Posterior vena cava (tissue), 2 donors: ENCODE measurements at places on chromosomes 1 and 21. TPM values are rescaled to one million over a fixed set of nuclear protein-coding genes. Genes with fewer than 3 reads are reported as not detected.

DNA sequence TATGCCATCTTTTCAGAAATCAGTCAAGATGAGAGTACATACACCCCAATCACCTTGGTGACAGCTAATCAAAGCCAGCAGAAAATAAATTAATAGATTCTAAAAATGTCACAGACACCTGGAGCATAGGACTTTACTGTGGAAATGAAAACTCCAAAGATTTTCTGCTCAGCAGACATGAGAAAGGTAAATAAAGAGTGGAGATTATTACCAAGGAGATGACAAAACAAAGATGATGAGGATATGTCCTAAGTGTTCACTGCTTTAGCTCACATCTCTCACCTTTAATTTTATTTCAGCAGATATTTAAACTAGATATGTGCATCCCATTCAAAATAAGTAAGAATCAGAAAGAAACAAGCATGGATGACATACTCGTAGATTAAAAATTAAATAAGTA, 14.8 kb upstream of the KCNT2 start:
- no peak for DNase-seq

DNA sequence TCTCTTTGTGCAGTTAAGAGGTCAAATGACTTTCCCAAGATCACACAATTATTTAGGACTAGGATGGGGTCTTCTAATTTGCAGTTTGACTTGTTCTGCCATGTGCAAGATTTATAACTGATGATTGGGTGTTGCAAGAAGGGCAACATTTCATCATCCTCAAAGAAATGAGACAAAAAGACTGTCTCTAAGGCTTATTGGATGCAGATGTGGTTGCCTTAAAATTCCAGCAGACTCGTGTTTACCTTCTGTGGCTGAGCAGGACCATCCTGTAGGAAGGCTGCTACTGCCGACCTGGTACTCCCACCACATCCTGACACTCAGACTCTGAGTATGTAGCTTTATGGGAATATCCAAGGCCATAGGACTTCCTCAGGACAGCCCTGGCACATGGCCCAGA, 99.9 kb upstream of the SGIP1 start:
- DNase-seq, result no peak

PKP1 gene
- 0.83 TPM for total RNA-seq

GRCh38 chr21:27391990-27392389, 425.1 kb upstream of the ADAMTS5 start:
- DNase-seq, result no peak

AGBL4 gene
- total RNA-seq, result not detected

GRCh38 chr1:47574451-47575165, 136.8 kb downstream of the FOXD2 start:
- peak; percentile 62 for DNase-seq

DNA sequence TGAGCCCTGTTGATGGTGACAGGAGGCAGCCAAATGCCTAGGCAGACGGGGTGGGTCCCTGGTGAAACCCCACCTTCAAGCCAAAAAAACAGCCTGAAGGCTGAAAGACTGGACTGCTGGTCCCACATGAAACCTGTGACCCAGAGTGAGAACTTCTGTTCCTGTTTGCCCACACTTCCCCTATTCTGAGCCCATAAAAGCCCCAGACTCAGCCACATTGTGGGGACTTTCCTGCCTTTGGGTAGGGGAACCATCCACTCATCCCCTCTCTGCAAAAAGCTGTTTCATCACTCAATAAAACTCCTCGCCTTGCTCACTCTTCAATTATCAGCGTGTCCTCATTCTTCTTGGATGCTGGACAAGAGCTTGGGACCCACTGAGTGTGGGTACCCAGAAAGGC, 25.2 kb downstream of the HTR6 start:
- no peak for DNase-seq

VANGL2 gene
- 2.4 TPM for total RNA-seq

KRTAP6-2 gene
- total RNA-seq, result not detected

CD244 gene
- total RNA-seq, result 0.65 TPM

GSTM5 gene
- total RNA-seq, result 25.4 TPM

DNA sequence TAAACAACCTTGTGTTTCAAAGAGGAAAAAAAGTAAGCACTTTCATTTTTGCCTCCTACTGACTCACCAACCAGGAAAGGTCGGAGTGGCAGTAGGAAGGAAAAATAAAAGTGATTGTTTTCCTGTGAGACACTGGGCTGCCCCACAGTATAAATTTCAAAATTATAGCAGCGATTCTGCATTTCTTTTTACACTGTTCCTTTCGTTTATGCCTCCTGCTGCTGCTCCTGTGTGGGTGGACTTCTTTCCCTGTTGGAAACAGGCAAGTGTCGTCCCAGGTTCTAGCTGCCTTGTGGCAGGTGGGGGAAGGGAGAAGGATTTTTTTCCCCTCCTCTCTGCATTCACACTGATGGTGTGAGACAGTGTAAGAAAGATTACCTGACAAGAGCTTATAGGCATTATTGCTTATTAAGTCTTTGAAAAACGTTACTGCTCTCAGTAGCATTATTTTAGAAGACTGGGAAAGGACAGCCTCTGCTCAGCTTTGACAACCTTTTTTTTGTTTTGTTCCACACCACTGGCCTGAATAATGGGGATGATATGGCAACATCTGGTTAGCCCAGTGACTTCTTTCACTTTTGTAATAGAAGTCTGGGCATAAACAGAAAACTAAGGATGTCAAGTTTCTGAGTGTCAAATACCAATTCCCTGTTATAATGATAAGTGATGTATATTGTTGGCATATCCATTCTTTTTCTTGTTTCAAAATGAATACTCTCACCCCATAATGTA, 77.9 kb downstream of the NEK7 start:
- DNase-seq, result no peak

- no peak for DNase-seq
Measured at GRCh38 chr1:60126723-60127122, 53.2 kb upstream of the C1orf87 start.

DNA sequence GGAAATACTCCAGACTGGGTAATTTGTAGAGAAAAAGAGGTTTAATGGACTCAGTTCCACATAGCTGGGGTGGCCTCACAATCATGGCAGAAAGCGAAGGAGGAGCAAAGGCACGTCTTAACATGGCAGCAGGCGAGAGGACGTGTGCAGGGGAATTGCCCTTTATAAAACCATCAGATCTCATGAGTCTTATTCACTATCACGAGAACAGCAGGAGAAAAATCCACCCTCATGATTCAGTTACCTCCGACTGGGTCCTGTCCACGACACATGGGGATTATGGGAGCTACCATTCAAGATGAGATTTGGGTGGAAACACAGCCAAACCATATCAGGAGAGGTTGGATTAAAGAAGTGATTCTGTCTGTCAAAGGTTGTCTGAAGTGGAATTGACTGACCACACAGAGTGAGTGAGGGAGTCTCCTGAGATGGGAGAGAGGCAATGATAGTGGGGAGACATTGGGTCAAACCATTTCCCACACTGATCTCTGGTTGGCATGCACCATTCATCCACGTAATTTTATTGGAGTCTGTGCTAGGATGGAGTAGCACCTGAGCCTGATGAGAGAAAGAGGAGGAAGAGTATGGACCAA, 58.3 kb upstream of the VAMP3 start:
- DNase-seq, result no peak

GRCh38 chr21:43006874-43007208, 32.5 kb downstream of the PKNOX1 start:
- DNase-seq, result no peak

PUSL1 gene
- 8.3 TPM for total RNA-seq

DNA sequence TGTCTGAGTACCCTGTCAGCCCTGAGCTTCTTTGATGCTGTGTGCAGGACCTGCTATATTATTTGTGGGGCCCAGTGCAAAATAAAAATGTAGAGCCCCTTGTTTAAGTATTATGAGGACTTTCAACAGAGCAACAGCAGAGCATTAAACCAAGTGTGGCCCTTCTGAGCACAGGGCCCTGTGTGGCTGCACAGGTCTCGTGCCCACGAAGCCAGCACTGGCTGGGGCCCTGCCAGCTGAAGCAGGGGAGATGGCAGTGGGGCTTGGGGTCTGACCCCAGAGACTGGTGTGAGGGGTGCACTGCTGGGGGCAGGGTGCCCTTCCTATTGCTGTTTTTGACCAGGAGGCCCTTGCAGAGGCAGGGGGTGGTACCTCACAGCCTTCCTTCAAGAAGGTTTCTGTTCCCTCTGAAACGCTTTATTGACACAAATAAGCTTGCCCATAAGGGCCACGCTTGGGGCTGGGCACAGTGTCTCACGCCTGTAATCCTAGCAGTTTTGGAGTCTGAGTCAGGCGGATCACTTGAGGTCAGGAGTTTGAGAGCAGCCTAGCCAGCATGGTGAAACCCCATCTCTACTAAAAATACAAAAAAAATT, 2.2 kb upstream of the SEMA4A start:
- DNase-seq, result no peak

KCNQ4 gene
- total RNA-seq, result 11.4 TPM

DNA sequence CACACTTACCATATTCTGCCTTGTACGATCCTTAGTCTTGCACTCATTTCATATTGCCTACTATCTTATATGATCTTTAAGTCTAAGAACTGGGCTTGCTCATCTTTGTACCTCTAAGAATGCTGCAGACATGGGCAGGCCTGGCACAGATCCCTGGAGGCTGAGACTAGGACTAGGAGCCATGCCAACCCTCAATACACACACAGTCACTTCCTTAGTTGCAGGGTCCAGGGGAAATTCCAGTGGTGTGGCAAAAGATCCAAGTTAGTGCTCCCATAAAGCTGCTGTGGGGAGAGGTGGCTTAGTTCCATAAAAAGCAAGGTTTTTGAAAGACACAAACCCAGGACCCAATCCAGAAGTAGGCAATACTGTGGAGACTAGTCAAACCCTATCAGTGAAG, 59.9 kb downstream of the CYYR1 start:
- DNase-seq, result no peak

DNA sequence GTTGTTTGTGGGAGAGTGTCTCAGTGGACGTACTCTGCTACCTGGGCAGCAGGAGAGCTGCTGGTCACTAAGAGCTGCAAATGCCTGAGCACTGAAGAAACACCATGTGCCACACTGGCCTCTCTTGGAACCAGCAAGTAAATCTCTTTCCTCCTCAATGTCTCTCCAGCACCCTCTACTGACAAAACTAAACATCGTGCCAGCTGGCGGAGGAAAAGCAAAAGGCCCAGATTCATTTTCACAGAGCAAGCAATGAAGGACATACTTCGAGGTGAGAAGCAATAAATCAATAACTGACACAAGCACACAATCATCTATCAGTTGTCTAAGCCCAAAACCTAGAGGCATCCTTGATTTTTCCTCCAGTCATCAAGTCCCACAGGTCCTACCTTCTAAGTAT, 78.1 kb downstream of the RERE start:
- DNase-seq, result no peak

DNA sequence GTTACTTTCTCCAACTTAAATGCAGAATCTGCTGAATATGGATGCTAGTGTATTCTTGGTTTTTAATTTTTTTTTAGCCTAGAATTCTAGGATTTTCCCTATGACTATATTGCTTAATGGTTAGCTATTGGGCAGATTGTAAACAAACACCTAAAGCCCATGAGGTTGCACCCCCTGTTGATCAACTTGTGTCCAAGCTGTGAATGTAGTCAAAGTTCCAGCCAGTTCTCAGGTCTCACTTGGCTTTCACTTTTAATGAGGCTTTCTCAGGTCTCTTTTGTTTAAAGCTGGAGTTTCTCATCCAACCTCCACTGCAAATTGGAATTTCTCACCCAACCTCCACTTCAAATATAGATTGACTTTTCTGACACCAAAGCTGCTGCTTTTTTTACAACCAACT, 35.9 kb downstream of the FCER1A start:
- DNase-seq, result no peak

RNU1-1 gene
- 12,584 TPM for total RNA-seq

- DNase-seq, result no peak
Measured at GRCh38 chr1:183913567-183913993, 108.7 kb downstream of the RGL1 start.

TMEM82 gene
- total RNA-seq, result not detected

RNU11 gene
- total RNA-seq, result not detected

CR1L gene
- not detected for total RNA-seq

GRCh38 chr1:205569411-205570172, 62.2 kb downstream of the ELK4 start:
- DNase-seq, result peak; percentile 73

SYNC gene
- 102 TPM for total RNA-seq

CAP1 gene
- 402 TPM for total RNA-seq

SPRR2E gene
- total RNA-seq, result not detected

SV2A gene
- total RNA-seq, result 7.5 TPM

OLFML3 gene
- total RNA-seq, result 43.6 TPM

DNA sequence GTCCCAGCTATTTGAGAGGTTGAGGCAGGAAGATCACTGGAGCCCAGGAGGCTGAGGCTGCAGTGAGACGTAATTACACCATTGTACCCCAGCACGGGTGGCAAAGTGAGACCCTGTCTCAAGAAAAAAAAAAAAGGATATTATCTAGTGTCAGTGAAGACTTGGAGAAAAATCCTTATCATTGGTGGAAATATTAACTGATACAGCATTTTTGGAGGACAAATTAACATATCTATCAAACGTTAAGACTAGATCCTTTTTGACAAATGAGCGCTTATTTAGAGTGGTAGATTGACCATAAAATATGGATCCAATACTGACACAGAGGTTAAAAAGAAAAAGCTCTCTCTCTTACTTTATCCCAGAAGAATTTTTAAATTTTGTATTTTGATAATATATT, 35.2 kb upstream of the DYRK1A start:
- DNase-seq, result no peak

GRCh38 chr1:8020032-8020431, 6.1 kb downstream of the ERRFI1 start:
- no peak for DNase-seq

DNA sequence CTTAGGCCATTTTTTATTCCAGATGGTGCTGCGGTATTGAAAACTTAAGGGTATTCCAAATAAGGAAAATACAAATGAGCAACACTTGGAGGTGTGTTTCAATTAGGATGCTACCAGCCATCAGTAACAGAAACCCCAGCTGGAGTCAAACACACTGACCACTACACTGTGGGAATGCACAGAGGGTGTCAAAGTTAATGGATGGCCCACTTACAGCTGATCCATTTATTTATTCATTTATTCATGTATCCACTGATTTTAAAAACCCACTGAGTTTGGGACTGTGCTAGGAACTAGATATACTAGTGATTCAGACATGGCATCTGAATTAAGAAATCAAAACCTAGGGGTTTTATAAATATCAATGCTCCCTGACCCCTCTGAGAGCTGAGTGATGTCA, 24.5 kb upstream of the GJA5 start:
- no peak for DNase-seq

DESI2 gene
- 28.4 TPM for total RNA-seq

OXCT2 gene
- 2.0 TPM for total RNA-seq
